Anterior cingulate cortex (tissue), 58 donors: ENCODE measurements at places on chromosomes 1 and 21.

DNA sequence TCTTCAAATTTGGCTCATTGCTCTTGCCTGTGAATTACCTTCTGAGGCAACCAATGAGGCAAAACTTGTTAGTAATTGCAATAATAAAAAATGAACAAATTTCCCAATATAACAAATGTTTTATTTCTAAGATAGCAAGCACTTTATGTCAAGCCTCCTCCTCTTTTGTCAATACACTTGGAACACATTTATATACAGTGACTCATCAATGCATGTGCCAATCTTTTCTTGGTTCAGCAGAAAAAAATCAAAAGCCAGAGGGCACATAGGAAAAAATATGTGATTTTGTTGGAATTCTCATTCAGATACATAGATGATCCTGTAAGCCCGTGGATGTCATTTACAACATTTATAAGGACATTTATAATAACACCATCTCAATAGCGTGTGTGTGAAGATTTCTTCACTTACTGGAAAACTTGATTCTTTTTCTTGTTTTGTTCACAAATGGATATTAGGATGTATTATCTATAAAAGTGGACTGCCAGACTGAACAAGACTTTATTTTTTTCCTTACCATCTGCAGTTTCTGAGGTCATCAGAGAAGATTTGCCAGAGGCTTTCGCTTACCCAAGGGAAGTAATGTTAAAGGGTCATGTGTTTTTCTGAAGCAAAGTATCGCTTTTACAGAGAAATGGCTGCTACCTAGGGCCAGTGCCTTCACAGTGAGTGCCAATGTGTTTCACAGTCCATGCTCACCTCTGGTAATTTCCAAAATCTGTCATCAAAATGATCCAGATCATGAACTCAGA is 645.7 kb upstream of the PTBP2 start:
- no peak for DNase-seq

GRCh38 chr1:63987014-63987627 is 213.3 kb downstream of the ROR1 start:
- no peak for DNase-seq

DNA sequence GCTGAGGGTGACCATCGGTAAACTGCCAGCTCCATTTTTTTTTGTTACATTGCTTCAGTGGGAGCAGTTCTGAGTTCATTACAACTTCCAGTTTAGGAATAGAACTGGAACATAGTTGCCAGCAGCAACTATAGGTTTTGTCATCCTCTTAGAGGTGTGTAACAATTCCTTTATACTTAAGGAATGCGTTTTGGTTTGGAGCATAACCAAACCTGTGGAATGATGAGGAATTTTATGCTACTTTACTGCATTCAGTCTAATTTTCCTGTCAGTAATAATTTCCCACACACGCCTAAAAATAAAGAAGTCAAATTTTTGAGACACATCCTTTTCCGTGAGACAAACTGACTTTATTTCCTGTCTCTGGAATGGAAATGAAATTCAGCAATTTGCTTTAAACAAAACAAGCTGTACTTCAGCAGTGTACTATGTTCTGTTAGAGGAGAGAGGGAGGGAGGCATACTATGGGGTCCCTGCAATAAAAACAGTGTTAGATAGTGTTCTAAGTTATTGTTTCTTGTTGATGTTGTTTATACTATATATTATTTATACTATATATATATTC is 4.8 kb upstream of the AMPD1 start:
- DNase-seq = no peak

DNA sequence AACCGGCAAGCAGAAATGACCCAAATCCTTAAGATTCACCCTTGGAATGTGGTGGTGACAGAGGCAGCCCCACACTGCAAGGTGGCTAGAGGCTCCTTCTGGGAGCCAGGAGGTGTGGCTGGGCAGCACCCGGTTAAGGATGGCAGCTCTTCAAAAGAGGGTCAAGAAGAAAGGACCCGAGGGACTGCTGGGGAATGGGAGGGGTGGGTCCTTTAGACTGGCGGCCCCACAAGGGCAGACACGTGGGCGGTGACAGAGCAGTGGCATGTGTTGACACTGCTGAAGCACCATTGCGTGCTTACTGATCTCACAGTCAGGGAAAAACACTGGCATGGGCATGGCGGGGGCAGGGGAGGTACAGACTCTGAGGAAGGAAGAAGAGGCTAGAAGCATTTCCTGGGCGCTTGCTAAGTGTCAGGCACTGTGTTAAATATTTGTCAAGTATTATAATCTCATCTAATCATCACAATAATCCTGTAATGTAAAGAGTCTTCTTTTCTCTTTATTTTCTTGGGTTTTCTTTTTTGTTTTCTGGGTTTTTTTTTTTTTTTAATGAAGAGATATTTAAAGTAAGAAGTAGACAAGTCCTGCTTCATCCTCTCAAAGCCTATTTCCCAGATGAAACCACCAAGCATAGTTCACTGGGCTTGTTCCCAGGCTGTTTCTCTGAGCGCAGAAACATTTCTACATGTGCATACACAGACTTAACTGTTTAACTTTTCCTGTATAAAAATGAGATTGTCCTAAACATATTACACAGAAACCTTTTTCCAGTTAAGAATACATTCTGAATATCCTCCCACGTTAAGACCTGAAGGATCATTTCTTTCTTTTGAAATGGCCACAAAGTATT is 165.8 kb upstream of the EDN2 start:
- no peak for DNase-seq

- DNase-seq = no peak
Observed at GRCh38 chr1:19447550-19447949, 37.8 kb downstream of the CAPZB start.

DNA sequence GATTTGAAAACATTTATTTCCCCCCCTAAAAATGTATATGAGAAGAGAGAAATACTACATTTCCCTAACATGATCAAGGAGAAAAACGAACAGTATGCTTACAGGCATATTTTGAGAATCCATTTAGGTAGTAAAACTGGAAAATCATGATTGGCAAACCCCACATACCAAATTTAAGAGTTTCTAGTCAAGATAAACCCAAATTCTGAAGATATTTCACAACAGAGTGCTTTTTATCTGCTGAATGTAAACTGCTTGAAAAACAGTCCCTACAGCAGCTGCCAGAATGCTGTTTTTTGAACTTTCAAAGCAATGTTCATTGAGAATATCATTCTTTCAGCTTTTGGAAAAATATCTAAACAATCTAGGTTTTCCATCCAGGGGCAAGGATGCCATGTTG is 31.0 kb downstream of the ASH1L start:
- no peak for DNase-seq

- DNase-seq = no peak
Observed at GRCh38 chr21:26061437-26061836, 109.1 kb downstream of the APP start.

DNA sequence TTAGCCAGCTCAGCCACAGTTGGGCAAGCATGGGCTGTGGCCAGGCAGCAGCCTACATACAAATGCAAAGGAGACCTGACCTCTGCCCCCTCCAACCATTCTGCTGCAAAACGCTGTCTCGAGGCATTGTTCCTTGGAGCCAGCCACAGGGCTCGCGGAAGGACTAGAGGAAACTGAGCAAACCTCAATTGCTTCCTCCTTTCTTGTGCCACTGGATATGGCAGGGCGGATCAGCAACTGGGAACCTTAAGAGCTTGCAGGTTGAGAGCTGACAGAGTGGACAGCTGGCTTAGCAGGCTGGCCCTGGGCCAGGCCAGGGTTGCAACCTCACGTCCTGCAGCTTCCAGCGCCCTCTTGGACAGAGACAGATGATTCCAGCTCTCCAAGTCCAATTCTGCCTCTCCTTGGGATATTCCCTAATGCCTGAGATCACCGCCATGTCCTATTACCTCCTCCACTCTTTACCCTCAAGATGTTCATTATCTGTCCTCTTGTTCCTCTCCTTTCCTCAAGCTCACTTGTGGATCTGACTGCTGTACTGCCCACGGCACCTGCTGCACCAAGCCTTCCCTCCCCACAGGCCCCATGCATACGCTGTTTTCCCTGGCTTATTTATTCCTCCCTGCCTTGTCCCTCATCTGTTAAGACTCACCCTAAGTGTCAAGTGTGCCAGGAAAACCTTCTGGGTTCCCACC is 67.5 kb downstream of the SDC3 start:
- DNase-seq = no peak

- peak; percentile 7 for DNase-seq
Observed at GRCh38 chr1:202968895-202969295, 1.8 kb upstream of the CYB5R1 start.
